ENCODE measurements at places on chromosomes 16 and 17. TPM values are rescaled to one million over a fixed set of nuclear protein-coding genes. Genes with fewer than 3 reads are reported as not detected.

DNA sequence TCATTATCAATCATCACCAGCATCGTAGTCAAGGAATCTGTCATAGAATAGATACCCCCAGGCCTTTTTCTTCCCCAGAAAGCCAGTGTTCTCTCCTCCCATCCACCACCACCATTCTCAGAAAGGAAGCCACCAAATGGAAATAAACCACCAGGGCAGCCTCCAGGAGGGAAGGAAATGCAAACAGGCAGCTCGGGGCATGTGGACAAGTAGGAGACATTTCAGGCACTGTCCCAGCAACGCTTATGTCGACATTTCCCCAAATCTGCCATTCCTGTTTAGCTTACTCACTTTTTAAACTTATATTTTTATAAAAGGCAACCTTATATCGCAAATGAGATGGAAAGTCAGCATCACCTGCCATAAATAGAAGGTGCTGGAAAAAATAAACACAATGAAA lies 15.8 kb downstream of the EMP2 start:
- no peak for DNase-seq

DNA sequence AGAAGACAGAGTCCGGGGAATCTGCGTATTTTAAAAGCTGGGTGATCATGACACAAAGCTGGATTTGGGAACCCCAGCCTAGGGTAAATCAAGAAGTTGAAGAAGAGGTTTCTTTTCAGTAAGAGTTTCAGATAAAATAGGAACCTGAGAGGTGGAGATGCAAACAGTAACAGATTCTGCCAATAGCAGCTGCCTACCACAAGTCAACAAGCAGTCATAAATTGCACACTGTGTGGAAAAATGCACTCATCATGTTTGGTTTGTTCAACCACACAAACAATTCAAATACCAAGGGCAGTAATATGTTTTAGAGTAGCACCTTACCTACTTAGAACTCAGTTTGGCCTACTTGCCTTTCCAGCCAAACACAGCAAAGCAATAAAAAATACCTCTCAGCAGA lies 14.0 kb downstream of the MYO1D start:
- no peak for DNase-seq

DNA sequence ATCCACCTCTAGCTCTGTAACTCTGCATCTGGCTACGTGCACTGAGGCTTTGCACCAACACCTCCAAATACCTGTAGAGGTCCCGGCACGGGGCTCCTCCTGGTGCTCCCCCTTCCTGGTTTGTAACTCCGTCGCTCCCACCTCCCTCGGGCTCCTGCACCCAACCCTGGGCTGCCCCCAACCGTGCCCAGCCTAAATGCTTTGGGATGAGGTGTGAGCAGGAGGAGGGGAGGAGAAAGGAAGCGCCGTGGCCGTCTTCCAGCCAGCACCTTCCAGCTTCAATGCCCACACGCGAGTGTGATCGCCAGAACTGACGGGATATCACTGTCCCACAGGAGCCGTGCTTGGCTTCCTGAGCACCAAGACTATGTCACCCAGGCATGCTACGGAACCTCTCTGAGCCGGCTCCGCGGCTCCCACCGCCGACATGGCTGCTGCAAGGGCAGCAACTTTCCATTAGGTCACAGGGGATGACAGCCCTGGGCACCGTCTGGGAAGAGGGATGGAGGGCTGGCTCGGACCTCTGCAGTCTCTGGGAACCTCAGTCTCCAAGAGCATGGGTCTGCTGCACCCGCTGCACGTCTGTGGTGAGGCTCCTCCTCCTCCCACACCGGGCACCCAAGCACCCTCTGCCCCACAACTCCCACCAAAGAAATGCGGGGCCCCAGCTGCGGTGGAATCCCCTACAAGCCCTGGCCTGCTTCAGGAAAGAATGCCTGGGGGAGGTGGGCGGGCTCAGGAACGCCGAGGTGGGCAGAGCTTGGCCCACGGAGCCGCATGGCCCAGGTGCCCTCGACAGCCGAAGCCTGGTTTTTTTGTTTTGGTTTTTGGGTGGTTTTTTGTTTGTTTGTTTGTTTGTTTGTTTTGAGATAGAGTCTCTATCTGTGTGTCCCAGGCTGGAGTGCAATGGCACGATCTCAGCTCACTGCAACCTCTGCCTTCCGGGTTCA lies 6.4 kb upstream of the SLC38A10 start:
- no peak for DNase-seq

DNA sequence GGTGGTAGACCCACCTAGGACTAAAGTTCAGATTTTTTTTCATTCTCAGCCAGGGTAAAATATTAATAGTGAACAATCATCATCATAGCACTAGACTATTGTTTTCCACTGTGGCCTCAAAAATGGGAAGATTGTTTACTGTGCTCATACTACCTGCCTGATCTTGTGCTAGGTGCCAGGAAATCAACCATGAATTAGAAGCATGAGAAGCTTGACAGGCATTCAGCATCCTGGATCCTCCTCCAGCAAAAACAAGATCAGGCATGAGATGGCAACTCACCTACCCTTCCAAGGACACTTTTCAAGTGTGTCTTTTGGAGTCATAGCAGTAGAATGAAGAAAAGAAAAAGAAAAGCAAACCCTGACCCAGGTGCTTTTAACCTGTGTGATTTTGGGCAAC lies 174.2 kb downstream of the CYLD start:
- no peak for DNase-seq

DNA sequence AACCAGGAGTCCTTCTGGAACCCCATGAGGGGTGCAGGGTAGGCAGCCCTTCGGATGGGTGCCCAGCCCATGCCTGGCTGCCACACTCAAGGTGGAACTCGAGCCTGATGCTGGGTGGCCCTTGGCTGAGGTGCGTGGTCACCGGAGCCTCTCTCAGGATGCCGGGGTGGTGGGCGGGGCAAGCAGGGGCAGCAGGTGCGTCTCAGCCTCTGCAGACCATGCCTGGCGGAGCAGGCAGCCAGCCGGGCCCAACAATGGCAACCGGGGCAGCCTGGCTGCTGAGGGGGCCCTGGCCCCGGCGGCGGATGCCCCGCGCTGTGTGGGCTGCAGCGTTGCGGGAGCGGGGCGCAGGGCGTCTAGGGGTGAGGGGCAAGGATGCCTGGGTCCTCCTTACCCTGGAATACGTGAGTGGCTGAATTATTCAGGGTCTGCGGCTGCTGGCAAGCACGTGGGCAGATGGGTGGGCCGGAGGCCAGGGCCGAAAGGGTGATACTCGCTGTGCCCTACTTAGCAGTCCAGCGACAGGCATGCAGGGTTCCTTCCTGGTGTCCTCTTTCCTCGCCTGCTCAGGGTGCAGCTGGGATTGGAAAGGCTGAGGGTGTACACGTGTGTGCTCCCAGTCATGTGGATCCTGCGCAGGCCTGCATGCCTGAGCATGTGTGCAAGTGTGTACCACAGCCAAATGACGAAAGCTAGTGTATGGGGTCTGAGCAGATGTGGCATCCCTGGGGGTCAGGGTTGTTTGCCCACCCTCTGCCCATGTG lies 14.6 kb downstream of the MYO15A start:
- no peak for DNase-seq

SLC38A7 gene
- 15.3 TPM for total RNA-seq

VPS35L gene
- total RNA-seq: 75.1 TPM

All from adrenal gland (tissue), 19 donors.